ACHN (cell line): ENCODE measurements at places on chromosomes 6 and 20.
A peak's percentile ranks its signal among the peaks of the same experiment; 100 is the strongest.

- DNase-seq = no peak
Observed at GRCh38 chr20:17633221-17633849, 48.7 kb downstream of the RRBP1 start.

GRCh38 chr6:158387036-158387435 lies 74.8 kb downstream of the TULP4 start:
- peak; percentile 24 for DNase-seq

DNA sequence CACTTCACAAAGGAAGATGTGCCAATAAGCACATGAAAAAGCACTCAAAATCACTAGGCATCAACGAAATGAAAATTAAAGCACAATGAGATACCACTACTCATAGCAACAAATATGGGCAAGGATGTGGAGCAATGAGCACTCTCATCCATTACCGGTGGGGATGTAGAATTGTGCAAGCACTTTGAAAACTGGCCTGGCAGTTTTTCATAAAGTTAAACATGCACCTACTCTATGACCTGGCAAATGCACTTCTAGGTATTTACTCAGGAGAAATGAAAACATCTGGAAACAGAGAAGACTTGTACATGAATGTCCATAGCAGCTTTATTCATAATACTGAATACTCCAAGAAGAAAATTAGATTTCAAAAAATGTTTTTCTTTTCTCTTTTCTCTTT lies 34.1 kb upstream of the TMEM14A start:
- DNase-seq = no peak

GRCh38 chr20:36322131-36322530 lies 16.0 kb downstream of the DLGAP4 start:
- DNase-seq = no peak

GRCh38 chr6:125793280-125793679 lies 2.5 kb downstream of the NCOA7 start:
- DNase-seq = no peak

DNA sequence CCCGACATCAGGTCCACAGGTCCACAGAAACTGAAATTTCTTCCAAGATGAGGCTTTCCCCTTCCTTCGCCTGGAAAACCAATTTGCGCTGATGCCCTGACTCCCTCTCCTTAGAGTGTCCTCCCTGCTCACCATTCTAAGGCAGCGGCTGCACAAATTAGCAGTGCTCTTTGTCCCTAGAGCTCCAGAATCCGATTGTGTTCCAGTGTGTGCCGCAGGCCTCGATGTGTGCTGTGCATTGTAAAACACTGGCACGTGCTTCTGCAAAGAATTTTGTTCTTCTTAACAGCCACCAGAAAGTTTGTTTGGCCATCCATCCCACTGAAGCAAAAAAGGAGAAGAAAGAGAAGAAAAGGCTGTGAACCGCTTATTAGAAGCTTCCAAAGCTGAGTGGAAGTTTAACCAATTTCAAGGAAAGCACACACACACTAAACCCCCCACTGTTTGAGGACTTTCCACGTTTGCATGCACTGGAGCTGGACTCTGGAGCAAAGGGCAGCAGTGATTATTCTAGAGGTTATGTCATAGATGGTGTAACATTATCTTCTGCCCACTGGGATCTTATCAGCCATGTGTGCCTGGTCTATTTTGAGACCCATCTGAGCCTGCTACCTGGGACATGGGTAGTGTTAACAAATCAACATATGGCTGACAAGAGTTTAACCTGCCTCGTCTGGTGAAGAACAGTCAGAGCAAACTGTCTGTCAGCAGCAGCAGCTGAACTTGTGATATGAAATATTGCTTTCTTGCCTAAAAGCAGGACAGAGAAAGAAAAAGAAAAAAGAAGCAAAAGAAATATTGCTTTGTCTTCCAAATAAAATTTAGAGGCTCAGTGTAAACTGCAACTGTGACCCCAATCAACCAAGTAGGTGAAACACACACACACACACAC lies 64.9 kb upstream of the RREB1 start:
- no peak for DNase-seq

DNA sequence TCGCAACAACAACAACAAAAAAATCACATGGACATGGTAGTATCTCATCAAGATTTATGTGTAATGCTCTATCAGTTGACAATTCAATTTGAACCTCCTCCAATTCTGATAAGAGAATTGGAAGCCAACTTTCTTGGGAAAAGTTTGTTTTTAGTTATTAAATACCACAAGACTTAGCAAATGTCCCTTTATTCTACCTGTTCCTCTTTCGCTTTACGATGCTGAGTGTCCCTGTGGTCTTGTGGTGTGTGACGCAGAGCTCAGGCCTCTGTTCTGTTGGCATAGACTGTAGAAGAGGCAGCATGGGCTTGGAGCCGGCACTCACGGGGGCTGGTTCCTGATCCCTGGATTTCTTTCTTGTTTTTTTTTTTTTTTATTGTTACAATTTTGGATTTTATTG lies 76.7 kb downstream of the PSMB1 start:
- no peak for DNase-seq

- no peak for DNase-seq
Observed at GRCh38 chr6:4568138-4568537, 208.1 kb upstream of the CDYL start.

DNA sequence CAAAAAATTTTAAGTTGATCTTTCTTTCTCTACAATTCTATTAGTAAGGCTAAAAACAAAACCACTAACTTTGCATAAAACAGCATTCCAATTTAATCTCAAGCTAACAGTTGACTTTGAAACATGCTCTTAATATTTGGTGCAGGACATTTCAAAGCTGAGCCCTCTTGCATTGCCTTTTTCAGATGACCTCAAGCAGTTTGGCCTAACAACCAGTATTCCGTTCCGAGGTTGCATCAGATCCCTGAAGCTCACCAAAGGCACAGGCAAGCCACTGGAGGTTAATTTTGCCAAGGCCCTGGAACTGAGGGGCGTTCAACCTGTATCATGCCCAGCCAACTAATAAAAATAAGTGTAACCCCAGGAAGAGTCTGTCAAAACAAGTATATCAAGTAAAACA lies 194.0 kb downstream of the ARHGAP18 start:
- DNase-seq = no peak

DNA sequence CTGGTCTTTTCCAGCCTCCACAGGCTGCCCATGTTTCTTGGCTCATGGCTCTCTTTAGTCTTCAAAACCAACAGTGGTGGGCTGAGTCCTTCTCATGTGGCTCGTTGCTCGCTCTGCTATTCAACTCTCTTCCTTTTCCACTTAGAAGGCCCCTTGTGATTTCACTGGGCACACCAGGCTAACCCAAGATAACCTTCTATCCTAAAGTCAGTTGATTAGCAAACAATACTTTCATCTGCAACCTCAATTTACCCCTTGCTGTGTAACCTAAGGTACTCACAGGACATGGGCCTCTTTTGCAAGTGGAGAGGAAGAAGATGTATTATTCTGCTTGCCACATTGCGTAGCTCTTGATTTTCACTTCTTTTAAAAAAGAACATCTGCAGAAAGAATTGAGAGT lies 79.6 kb downstream of the UTRN start:
- no peak for DNase-seq

GRCh38 chr20:38962928-38963401 lies 821 bp downstream of the DHX35 start:
- no peak for DNase-seq

DNA sequence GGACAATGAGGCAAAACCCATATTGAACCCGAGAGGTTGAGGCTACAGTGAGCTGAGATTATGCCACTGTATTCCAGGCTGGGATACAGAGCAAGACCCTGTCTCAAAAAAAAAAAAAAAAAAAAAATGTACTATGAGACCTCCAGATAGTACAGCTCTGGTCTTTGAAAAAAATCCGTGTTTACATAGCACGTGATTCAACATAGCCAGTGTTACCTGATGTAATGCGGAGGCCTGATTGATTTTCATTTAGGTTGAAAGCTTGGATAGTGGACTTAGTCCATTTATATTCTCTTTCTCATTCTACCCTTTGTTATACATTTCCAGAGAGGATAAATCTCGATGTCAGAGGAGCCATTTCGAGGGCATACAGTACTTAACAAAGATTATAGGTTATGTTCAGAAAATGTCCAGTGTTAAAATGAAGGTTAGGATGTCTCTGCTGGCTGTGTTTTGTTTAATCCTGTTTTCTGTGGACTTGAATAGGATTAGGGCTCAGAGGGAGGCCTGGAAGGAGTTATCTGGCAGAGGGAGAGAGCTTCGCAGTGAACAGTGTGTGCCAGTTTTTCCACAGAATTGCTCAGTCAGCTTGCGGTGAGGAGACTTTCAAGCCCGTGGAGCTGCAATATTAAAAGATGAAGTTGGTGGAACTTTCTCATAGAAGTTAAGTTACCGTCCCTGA lies 33.9 kb upstream of the BCLAF1 start:
- no peak for DNase-seq

GRCh38 chr20:1871807-1872458 lies 23.3 kb upstream of the SIRPA start:
- no peak for DNase-seq

GRCh38 chr6:61940919-61941318 lies 345.1 kb downstream of the KHDRBS2 start:
- DNase-seq = no peak

- peak; percentile 50 for DNase-seq
Observed at GRCh38 chr20:64044484-64045247, 4.8 kb downstream of the SOX18 start.

DNA sequence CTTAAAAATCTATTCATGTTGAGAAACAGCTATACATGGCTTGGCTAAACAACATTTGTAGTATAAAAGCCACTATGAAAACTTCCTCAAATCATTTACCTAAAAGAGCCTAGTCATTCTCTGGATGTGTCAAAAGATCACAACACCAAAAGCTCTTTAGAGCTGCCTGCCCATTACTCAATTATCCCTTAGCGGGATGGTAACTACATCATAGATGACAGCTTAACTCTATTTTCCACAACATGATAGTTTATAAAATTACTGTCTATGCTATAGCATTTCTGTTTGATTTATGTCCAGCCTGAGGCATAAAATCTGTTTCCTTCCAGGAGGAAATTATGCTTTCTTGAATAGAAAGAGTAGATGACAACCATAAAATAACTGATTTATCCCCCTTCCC lies 777.6 kb upstream of the HS3ST5 start:
- DNase-seq = no peak

- no peak for DNase-seq
Observed at GRCh38 chr20:63234693-63235398, 859 bp upstream of the BIRC7 start.
